ENCODE measurements at places on chromosomes 13 and 19.

DNA sequence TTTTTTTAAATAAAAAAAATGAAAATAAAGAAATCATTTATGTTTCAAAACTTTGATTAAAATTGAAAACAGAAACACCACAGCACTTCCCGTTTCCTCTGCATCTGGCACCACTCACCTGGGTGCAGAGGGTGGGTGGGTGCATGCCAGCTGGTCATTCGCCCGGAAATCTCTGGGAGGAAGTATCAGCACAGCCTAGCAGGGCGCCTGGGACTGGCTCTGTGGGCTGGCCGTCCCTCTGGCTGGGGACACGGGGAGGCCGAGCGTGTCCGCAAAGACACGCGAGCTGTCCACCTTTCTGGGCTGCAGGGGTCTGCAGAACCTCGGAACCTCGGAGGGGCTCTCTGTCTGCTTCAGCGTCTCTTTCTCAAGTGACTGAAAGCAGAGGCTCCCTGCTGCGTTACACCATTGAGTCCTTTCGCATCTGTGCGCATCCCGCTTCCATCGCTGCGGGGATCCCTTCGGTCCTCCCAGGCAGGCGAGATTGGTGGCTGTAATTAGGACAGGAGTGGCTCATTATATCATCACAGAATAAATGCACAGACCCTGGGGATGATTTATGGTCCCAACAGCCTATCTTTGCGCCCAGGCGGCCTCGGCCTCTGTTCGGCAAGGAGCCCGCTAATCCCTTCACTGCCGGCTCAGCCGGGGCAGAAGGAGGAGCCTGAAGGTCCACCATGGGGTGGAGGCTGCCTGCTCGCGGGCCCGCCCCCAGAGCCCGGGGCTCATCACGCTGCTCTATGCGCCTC lies 17.2 kb downstream of the CRTC1 start:
- DNase-seq, result no peak

- no peak for DNase-seq
Measured at GRCh38 chr13:95714142-95714832, 37.3 kb downstream of the DNAJC3 start.

DNA sequence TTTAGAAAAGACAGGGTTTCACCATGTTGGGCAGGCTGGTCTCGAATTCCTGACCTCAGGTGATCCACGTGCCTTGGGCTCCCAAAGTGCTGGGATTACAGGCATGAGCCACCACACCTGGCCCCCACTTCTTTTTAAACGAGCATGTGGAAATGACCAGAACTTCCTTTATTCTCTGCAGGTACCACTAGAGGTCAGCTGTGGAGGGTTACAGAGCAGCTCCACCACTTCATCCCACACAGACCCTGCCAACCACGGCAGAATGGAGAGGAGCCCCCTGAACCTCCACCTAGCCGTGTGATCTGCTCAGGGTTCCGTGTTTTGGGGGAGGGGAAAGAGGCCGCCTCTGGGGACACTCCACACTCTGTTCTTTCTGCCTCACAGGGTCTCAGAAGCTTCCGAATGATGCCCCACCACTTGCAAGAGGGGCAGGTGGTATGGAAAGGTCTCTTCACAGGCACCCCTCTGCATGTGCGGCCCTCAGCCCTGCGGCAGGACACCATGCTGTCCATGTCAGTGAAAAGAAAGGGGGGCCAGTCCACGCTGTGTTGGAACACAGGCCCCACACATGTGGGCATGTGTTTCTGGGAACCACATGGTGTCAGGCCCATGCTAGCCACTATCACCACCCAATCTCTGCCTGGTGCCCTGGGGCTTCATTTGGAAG lies 465.0 kb downstream of the TSHZ3 start:
- no peak for DNase-seq

DNA sequence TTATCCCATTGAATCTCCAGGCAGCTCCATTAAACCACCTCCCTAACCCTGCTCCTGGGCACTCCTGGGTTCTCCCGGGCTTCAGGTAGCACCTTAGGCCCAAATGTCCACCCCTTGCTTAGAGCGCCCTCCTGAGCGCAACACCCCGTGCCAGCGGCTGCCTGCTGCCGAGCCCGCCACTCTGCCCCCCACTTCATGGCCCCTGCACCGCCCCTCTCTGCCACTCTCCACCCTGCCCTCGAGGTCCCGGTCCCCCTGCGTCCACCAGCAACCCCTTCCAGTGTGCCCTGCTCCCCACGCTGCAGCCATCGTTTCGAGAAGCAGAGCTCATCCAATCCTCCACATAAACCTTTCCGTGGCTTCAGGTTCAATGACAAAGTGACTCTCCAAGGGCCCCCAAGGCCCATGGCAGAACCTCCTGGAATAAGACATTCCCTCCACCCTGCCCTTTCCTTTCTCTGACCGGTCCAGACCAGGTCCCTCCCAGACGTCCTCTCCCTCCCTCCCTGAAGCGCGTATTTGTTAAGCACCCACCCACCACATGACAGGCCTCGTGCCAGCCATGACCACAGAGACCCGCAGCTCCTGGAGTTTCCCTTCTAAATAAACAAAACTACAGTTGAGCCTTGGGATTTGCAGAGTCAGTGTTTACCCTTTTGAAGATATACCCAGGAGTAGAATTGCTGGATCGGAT lies 66.6 kb downstream of the ARHGEF18 start:
- DNase-seq, result no peak

GRCh38 chr19:20273376-20273775 lies 106.4 kb downstream of the ZNF486 start:
- no peak for DNase-seq

DNA sequence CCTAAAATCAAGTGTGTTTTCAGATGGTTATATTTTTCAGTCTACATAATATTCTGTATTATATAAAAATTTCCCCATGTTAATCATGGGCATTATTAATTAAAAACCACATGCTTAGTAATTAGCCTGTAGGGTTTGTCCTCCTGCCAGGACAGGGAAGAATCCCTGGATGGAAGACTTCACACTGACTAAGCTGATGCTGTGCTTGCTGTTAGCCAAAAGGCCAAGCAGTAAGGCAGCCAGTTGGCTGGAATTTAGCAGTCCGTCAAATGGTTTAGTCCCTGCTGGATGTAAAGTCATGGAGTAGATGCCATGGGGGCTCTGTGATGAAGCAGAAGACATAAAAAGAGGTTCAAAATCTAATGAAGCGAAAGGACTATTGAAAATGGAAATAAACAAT lies 168.0 kb upstream of the OBI1 start:
- no peak for DNase-seq

DNA sequence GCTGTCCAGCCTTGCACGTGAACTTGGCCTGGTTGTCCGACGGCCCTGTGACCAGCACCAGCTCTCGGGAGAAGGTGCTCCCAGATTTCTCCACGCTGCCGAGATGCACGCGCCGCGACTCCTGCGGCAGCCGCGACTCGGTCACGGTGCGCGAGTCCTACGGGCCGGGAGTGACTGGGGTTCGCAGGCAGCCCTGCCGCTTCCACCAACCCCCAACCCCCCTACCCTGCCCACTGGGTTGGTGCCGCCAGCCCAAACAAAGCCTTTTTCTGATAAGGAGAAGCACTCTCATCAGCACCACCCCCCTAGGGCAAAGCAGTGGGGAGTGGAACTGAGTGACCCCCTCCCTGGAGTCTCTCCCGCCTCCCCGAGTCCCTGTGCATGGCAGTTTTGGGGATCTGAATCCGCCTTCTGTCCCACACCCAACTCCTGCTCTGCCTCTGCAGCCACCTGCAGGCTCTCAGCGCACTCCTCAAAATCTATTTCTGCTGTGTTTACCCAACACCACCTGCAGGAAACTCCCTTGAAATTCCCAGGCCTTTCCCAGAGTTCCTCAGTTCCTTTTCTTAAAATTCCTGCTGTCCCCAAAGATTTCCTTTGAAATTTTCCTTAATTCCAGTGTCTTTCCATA lies 6.2 kb downstream of the NPHS1 start:
- no peak for DNase-seq

- no peak for DNase-seq
Measured at GRCh38 chr13:30895773-30896172, 10.3 kb upstream of the MEDAG start.

- no peak for DNase-seq
Measured at GRCh38 chr13:23510979-23511735, 59.1 kb upstream of the TNFRSF19 start.

DNA sequence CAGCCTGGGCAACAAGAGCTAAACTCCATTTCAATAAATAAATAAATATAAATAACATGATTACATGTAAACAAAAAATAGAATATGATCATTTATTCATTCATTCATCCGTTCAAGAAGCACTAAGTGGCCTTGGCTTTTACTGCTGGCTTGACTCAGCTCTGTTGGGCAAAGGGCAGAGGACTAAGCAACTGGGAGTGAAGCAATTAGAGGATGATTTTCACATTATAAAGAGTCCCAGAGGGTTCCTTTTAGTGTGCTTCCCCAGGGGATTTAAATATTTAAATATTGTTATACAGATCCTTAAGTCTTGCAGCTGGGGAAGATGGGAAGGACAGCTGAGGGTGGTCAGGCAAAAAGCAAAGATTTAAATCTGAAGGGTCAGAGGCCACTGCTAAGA lies 34.9 kb upstream of the FLT1 start:
- no peak for DNase-seq

GRCh38 chr13:25249001-25249543 lies 38.2 kb downstream of the MTMR6 start:
- DNase-seq, result no peak

All from activated CD8-positive, alpha-beta memory T cell treated with anti-CD3 and anti-CD28 coated beads for 1 hour (primary cell).